Activated CD4-positive, alpha-beta T cell treated with anti-CD3 and anti-CD28 coated beads, Interleukin-2, amount 10 ng/mL, durations not matched to agents 7 days and 5 days (primary cell): ENCODE measurements at places on chromosomes 6 and 20. TPM values are rescaled to one million over a fixed set of nuclear protein-coding genes. Genes with fewer than 3 reads are reported as not detected.

PLAGL2 gene
- total RNA-seq = 22.8 TPM

CDH26 gene
- 0.40 TPM for total RNA-seq

DNA sequence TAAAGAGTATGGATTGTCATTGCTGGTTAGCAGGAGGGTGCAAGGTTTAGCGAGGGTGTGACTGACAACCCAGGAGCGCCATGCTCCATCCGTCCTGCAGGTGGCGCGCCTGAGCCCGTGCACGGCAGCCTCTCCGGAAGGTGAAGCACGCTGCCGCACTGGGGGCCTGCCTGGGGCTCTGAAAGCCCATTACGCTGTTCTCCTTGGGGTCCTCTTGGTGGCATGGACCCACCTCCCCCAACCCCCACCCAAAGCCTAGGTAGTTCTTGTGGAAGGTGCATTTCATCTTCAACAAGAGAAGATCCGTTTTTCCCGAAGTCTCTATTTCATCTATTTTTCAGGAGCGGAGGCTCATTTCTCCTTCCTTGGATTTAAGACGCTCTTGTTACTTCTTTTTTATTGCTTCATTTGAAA lies 197.4 kb upstream of the KCNG1 start:
- DNase-seq = peak; percentile 57

TSHZ2 gene
- total RNA-seq = 8.1 TPM

- no peak for DNase-seq
Measured at GRCh38 chr6:112199001-112199403, 55.4 kb downstream of the LAMA4 start.

GRCh38 chr6:106849676-106850332 lies 124.7 kb downstream of the CD24 start:
- DNase-seq = no peak

- DNase-seq = no peak
Measured at GRCh38 chr20:47038566-47039560, 144.2 kb downstream of the EYA2 start.

GRCh38 chr6:121971931-121972335 lies 427.5 kb upstream of the HSF2 start:
- no peak for DNase-seq

GRCh38 chr6:18350271-18350670 lies 36.9 kb upstream of the RNF144B start:
- DNase-seq = no peak

- DNase-seq = peak; percentile 20
Measured at GRCh38 chr6:155248008-155249001, 15.5 kb upstream of the CLDN20 start.

RSPO3 gene
- not detected for total RNA-seq

- DNase-seq = no peak
Measured at GRCh38 chr20:60255415-60255814, 297.2 kb downstream of the CDH26 start.

CTCFL gene
- total RNA-seq = not detected

DNA sequence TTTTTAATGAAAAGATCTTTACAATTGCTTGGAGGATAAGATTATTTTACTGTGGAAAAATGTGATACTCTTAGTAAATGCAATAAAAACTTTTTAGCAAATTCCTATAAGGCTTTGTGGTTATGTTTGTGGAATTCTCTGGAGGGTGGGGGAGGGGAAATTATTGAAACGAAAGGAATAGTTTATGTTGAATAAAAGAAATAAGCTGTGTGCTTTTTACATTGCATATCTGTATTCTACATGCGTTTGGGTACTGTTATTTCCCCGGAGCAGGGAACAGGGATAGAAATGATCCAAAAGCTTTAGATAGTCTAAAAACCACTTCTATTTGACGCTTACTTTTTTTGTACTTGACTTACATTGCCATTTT lies 143.8 kb downstream of the SLC16A10 start:
- no peak for DNase-seq
